ENCODE measurements at places on chromosomes 3 and 15.

GRCh38 chr3:53147151-53147902, 13.7 kb upstream of the PRKCD start:
- no peak for DNase-seq

DNA sequence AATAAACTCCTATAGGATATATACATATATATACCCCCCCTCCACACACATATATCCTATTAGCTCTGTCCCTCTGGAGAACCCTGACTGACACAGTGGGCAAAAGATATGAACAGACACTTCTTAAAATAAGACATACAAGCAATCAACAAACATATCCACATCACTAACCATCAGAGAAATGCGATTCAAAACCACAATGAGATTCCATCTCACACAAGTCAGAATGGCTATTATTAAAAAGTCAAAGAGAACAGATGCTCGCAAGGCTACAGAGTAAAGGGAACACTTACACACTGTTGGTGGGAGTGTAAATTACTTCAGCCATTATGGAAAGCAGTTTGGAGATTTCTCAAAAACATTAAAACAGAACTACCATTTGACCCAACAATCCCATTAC, 46.2 kb upstream of the ARHGEF26 start:
- DNase-seq: no peak

DNA sequence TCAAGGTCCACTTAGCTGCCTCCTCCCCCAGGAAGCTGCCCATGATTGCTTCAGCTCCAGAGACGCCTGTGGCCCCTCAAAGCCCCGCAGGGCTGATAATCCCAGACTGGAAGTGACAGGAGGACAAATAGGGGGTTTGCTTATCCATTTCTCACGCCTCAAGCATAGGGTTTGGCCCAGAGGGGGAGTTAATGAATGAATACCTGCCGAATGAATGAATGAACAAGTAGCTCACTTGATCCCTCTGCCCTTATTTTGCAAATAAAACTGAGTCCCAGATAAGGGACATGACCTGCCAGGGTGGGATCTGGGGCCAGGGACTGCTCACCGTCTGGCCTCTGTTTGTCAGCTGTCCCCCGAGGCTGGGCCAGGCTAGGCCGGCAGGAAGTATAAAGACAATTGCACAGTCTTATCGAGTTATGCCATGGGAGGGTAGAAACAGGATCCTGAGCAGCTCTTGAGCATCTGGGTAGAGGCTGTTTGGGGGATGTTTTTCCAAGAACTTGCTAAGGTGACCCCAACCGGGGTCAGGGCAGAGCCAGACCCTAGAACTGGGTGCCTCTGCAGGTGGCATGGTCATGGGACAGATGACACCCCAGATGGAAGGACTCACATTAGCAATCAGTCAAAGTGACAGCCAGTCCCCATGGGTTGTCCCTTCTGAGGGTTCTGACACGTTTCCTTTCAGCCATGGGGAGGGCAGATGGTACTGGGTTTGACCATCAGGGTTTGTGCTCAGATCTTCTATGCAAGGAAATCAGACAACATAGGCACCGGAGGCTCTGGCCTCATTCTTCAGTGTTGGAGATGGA, 45.0 kb downstream of the IQSEC1 start:
- no peak for DNase-seq

DNA sequence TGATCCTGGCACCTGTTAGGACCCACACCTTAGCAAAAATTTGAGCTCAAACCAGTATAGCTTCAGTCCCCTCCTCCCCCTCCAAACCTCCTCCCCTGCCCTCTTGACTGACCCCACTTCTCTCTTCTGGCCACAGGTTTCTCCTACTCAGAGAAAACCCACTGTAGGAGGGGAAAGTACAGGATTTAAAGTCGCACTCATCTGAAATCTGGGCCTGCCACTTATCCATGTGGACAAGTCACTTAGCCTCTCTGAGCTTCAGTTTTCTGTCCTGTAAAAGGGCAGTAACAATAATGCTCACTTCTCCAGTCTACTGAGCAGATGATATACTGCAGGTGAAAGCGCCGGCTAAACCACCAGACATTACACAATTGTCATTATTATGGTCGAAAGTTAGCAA, 142.7 kb downstream of the MEGF11 start:
- DNase-seq: no peak

DNA sequence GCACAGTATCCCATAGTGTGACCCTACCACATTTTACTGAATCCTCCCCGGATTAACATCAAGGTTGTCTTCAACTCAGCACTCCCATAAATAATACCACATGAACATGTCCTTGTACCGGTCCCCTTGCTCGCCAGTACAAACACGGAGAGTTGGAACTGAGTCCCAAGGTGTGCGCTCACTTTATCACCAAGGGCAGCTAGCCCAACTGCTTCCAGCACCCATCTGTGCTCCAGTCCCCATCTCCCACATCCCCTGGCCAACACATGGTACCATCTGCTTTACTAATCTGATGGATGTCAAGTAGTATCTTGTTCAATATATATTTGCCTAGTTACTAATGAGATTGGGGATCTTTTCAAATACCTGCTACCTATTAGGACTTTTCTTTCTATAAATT, 64.7 kb downstream of the ISG20 start:
- DNase-seq: no peak

GRCh38 chr3:137347817-137348368, 390.1 kb downstream of the IL20RB start:
- no peak for DNase-seq

DNA sequence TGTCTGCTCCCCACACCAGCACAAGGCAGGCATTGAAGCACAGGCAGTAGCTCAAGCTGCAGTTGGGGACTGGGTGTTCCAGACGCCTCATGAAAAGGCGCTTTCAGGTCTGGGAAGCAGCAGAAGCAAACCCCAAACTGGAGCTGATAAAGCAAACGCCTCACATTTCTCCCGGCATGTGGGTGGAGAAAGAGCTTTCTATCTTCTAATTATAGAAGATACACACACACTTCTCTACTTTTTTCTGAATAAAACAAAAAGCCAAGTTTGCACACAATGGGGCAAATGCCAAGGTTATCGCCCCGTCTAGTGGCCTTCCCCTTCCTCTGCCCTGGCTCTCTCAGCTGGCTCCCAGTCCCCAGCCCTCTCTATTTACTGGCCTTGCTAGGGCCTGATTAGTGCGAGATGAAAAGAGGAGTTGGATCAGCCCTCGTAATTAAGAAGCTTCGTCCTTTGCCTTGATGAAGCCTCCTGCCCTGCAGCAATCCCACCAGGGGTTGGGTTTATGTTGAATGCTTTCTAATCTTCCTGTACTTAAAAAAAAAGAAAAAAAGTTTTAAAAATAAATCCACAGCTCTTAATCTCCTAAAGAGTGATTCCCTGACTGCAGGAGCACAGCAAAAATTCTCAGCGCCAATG, 120.2 kb downstream of the MEGF11 start:
- no peak for DNase-seq

DNA sequence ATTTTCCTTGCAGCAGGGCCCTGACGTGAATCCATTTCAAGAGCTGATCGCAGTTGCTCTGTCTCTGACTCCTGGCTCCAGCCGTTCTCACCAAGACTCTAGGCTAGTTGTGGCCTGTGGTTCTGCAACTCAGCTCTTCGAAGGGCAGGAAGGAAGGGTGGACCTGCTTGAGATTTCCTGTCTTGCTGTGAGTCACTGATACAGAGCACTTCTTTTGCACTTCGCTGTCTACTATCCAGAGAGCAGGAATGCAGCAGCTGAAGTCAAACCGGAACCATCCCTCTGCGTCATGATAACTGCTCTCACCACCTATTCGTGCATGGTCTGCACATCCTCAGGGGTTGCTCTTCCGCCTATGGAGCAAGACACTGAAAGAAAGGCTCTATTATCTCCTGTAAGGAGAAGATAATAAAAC, 59.7 kb downstream of the RAP2B start:
- DNase-seq: peak; percentile 78

DNA sequence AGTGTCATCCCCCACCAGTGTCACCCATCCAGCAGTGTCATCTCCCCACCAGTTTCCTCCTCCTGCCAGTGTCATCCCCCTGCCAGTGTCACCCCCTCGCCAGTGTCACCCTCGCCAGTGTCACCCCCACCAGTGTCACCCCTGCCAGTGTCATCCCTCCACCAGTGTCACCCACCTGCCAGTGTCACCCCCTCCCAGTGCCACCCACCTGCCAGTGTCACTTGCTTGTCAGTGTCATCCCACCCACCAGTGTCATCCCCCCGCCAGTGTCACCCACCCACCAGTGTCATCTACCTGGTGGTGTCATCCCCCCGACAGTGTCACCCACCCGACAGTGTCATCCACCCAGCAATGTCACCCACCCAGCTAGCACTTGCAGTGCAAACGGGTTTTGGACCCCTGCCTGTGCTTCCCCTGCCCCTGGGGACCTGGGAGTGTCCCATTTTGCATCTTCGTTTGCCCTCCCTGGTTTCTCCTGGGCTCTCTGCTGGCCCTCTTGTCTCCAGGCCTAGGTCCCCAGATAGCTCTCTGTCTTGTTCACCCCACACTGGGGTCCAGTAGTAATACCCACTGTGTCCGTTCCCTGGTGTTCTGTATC, 99.8 kb upstream of the PRR20G start:
- no peak for DNase-seq

DNA sequence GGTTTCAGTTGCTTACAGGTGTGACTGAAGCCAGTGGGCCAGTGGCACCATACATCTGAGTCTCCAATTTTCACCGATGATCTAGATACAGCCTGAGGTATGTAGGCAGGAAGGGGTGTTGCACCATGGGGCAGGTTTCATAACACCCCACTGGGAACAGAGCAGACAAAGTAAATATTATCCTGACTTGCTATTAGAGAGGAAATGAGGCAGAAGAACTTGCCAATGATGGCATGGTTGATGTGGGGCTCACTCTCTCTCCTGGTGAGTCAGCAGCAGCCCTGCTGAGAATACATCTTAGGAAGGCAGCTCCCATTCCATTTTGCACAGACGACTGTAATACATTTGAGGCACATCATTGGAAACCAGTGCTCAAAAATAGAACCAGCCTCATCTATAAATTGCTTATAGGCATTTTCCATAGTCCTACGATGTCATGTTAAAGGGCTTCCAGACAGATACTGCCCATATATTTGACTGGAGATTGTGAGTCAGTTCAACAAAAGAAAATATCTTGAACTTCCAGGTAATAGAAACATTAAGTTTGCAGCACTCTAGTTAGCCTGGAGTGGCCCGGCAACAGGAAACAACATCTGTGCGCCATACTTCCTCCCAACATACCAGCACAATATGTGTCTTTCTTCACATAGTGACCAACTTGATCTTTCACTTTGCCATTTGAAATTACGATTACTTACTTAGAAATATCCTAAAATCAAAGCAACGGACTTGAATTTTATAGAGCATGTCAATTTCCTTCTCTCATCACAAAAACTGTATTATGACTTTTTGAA, 175.5 kb downstream of the NECTIN3 start:
- DNase-seq: peak; percentile 40

DNA sequence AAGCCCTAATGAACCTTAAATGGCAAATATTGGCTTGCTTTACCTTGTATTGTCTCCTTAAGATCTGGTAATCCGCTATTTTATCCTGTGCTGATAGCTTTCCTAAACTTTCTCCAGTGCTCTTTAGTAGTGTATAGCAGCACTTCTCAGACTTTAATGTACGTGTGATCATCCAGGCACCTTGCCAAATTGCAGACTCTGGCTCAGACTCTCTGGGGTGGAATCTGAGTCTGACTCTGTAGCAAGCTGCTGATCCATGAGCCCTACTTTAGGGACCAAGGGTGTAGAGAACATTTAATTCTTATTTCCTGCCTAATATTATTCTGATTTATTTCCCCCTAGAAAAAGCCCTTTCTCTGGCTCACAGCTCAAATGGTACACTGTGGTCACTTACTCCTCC, 518.8 kb upstream of the ZNF385D start:
- peak; percentile 40 for DNase-seq

- DNase-seq: peak; percentile 13
Observed at GRCh38 chr3:192130534-192131132, 596.7 kb downstream of the FGF12 start.

GRCh38 chr15:90001683-90002427, 731 bp downstream of the ZNF710 start:
- peak; percentile 77 for DNase-seq

DNA sequence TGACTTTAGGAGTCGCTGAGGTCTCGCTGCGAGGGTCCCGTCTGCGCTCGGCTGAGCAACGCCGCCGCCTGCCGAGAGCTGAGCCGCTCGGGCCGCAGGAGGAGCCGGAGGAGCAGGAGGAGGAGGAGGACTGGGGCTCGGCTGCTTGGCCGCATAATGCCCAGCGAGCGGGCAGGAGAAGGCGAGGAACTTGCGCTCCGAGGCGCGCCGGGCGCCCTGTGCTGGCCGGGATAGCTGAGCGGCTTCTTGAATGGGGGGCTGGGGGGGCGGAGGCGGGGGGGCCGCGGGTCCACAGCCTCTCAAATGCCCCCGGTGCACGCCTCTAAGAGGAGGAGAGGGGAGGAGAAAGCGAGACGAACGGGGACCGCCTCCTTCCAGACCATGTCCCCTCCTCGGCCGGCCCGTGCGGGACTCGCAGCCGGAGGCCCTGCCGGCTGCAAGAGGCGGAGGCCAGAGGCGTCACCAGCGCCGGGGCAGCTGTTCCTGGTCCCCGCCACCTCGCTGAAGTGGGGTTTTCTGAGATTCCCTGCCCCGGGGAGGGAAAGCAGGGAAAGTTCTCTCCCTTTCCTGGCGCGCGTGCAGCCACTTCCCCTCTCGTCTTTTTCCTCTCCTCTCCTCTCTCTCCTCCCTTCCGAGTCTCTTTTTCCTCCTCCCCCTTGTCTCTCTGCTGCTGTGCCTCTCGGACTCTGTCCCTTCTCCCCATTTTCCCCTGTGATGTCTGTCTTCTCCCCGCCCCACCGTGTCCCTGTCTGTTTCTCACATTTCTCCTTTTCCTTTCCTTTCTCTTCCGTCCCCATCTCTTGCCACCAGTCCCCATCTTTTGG, at the start of gene ADAMTS9:
TSS of gene ADAMTS9 (minus strand) at position 220 of the 824 bp plus-strand sequence. CDS start 343 bp downstream, outside the sequence.
- peak; percentile 91 for DNase-seq

DNA sequence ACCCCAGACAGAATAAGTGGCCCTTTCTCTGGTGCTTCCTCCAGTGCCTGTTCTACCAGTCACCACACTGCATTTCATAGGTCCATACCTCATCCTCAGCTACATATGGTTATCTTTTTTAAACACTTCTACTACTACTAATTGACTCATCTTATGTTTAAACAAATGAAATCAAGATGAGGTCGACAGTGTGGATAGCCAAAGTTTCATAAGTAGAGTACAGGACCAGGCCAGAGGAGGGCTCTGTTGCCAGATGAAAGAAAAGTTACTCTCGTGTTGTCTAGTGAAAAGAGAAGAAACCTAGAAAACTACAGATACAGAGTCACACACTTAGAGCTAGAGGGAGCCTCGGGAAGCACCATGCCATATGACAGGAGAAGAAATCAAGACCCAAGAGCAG, 296.1 kb downstream of the VPS13C start:
- DNase-seq: no peak

GRCh38 chr3:32256206-32256605, 17.7 kb downstream of the CMTM8 start:
- no peak for DNase-seq

- DNase-seq: peak; percentile 47
Observed at GRCh38 chr3:86993704-86994103, 2.8 kb upstream of the VGLL3 start.

DNA sequence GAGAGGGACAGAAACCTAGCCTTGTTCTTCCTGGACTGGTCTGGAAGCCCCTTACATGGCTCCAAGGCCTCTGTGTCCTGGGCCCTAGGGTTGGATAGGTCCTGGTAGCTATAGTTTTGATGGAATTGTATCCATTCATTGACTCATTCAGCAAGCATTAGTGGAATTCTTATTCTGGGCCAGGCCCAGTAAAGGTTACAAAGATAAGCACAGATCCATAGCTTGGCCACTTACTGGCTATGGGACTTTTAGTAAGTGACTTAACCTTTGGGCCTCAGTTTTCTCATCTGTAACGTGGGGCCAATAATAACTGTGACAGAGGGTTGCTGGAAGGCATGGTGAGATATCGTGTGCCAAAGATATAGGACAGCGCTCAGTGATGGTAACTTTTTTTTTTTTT, 13.6 kb upstream of the DAG1 start:
- no peak for DNase-seq

GRCh38 chr3:89446593-89446992, 339.2 kb downstream of the EPHA3 start:
- no peak for DNase-seq

Measured in adipocyte (in vitro differentiated cells).